ENCODE measurements at places on chromosomes 16 and 17.

DNA sequence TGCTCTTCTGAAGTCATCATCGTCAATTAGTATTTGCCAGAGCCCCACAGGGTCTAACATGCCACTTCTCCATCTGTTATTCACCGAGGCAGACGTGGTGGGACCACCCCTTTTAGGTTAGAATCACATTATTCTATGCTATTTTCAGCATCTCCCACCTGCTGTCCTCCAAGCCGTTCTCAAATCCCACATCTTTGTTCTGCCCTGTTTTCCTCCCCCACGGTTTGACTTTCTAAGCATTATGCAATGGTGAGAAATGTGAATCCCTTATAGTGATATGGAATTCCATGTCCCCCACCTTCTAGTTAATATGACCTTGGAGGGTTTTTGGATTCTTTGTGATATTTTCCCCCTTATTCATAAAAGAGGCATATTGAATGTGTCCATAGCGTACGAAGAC is 634.1 kb upstream of the RBFOX1 start:
- no peak for DNase-seq

DNA sequence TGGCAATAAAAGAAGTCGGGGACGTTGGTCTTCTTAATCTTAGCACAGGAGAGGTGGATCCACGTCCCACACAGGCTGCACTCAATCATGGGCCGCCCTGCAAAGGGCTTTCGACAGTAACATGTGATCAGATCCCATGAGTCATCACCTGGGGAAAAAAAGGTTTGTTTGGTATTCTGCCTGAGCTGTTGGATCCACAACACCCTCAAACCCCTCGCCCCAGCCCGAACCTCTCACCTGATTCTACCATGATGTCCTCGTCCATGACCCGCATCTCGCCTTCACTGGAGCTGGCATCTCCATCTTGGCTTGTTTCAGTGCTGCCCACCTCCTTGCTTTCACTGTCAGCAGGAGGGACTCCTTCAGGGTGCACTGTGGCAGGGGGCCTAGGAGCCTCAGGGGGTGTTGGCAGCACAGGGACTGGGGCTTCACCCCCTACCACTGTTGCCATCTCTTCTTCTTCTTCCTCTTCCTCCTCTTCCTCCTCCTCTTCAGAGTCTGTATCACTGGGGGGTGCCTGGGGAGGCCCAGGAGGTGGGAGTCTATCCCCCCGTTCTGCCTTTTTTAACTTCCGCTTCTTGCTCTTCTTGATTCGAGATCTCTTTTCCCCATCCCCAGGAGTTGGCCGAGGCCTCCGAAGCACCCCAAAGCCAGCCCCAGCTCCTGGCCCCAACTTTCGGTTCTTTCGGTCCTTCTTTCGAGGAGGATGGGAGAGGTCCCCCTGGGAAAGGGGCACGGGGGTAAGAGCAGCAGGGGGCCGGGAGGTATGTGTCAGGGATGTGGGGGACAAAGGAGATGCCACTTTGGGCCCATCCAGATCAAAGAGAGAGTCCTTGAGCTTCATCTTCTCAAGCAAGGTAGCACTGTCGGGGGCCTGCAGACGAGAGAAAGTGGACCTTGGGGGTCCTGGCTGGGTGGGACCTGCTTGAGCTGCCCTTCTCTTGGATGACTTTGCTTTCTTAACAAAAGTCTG is 1.7 kb upstream of the DVL2 start:
- DNase-seq, result no peak

DNA sequence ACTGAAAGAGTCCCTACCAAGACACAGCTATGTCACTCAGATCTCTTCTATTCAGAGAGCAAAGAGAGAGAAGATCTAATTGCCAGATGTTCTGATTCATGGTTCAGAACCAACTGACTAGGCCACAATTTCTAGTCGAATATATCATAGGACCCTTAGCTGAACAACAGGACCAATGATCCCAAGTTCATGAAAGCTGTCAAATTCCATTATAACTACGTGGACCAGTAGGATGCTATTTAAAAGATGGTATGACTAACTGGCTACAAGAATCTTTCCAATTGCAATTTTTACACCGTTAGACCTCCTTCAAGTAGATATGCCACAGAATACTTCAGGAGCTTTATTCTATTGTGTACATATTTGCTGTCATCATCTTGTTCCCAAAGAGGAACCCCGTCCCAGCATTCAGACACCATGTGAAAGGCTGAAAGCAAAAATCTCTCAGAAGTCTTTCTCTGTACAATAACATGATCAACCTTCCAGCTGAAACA is 26.0 kb downstream of the DCUN1D3 start:
- no peak for DNase-seq

DNA sequence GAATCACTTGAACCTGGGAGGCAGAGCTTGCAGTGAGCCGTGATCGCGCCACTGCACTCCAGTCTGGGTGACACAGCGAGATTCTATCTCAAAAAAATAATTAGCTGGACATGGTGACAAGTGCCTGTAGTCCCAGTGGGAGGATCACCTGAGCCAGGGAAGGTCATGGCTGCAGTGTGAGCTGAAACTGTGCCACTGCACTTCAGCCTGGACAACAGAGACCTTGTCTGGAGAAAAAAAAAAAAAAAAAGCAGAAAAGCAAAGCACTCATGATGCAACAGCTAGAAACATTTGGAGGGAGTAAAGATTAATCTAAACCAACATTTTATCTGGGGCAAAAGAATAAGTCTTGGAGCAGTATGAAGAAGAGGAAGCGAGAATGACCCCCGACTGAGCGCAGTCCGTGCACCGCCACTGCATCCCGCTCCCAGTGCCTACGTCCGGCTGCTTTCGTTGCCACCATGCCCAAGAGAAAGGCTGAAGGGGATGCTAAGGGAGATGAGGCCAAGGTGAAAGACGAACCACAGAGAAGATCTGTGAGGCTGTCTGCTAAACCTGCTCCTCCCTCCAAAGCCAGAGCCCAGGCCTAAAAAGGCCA is 8.2 kb downstream of the PRPSAP1 start:
- DNase-seq, result no peak

DNA sequence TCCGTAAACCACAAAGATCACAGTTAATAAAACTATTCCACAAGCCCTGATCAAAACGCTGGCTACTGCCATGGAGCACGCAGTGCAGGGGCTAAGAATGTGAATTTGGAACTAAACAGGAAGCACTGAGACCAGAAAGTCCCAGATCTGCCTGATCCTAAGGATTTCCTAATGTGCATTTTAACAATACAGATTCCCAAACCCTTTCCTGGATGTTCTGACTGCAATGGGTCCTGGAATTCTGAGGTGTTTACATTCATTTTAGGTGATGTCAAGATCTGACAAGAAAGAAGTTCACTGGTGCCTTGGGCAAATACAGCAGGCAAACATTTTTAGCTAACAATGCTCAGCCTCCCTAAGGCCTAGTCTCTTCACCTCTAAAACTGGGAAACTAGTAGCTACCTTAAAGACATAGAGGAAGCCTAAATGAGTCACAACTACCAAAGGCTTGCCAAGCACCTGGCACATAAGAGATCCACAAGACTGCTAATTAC is 10.3 kb downstream of the NSMCE1 start:
- DNase-seq, result no peak

DNA sequence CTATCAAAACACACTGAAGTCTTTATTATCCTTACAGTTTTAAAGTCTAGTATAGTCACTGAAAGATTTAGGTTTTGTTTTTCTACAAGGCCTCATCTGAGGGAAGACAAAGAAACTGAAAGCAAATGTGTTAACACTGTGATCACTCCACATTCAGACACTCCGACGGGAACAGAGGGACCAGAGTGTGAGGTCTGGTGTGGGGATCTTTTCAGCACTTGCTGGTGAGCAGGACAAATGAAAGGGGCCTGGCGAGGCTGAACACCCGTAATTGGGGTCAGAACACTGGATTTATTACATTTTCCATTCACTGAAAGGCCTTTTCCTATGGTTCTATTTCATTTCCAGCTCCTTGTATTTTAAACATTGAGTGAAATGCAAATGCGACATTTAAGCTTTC is 910.5 kb downstream of the CDH11 start:
- no peak for DNase-seq

GRCh38 chr17:53894591-53894990 is 71.9 kb downstream of the KIF2B start:
- no peak for DNase-seq

DNA sequence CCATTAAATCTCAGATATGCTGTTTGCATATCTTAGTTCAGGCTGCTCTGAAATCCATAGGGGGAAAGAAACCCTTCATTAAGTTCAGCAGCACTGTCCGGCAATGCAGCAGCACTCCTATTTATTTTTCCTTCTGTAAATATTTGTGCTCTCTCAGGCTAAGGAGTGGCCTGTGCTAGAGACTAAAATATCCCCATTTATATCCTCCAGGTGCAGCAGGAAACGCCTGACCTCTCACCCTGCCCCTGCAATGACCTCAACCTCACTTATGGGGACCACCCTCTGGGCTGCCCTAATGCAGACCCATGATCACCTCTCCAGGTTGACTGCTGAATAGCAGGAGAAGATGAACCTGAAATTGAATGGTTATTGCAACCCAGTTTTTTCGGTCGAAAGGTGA is 165.0 kb upstream of the ELAC2 start:
- no peak for DNase-seq

GRCh38 chr17:83204230-83204725 is 124.9 kb downstream of the METRNL start:
- no peak for DNase-seq

DNA sequence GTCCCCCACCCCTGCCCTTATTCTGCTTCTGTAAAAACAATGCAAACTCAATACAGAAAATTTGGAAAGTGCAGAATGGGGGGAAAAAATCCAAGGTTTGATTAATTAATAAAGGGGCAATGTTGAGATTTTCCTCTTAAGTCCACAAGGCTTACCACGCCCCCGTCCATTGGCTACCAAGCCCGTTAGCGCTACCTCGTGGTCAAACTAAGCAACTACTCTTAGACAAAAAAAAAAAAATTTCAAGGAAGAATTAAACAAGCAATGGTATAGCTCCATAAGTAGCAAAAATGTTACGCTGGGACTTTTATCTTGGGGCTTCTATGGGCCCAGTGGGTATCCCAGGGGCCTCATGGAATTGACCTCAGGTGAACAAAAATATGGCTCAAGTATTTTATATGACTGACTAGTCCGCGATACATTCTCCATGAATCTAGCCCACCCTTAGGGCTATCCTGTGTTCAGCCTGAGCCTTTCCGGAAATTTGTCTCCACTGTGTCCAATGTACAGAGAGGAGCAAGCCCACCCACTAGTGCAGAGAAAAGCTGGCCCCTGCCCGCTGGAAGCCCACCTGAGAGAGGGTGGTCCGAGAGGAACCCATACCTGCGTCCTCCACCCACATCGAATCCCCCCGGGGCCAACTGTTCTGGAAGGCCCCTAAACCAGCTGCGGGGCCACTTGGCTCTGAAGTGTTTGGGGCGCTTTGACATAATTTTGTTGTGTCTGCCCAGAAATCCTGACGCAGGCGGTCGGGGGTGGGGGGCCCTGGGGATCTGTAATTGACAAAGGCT is 19.1 kb upstream of the TEX2 start:
- DNase-seq, result no peak

GRCh38 chr16:81810894-81811538 is 31.9 kb downstream of the PLCG2 start:
- DNase-seq, result no peak

- DNase-seq, result no peak
Observed at GRCh38 chr17:18910881-18911280, 41.1 kb upstream of the SLC5A10 start.

- no peak for DNase-seq
Observed at GRCh38 chr16:56607675-56608042, 725 bp upstream of the MT2A start.

DNA sequence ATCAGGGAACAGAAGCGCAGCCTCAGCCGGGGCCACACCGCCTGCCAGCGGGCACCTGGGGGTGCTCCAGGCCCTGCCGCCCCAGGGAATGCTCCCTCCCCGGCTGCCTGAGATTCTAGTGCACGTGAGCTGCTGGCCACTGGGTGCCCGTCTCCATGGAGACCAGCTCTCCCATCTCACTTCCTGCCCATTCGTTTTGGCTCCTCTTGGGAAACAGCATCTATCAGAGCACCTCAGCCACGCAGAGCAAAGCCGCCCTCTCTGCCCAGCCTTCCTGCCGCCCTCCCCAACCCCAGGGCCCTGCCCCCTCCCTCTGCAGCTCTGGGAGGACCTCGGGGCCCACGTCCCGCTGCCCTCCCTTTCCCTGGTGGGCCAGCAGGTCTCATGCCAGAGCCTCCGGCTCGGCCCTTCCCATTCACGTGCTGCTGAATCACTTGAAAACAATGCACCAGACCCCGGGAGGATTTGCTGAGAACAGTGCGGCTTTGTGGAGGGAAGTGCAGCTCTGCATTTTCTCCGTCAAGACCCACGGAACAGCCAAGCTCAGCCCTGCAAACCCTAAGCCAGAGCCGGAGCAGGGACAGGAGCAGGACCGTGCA is 19.4 kb downstream of the CEP295NL start:
- no peak for DNase-seq

- no peak for DNase-seq
Observed at GRCh38 chr16:68776821-68777485, 39.9 kb downstream of the CDH1 start.

- no peak for DNase-seq
Observed at GRCh38 chr17:57102122-57102521, 17.1 kb downstream of the AKAP1 start.

- no peak for DNase-seq
Observed at GRCh38 chr17:81230043-81230820, 7.5 kb upstream of the CEP131 start.

DNA sequence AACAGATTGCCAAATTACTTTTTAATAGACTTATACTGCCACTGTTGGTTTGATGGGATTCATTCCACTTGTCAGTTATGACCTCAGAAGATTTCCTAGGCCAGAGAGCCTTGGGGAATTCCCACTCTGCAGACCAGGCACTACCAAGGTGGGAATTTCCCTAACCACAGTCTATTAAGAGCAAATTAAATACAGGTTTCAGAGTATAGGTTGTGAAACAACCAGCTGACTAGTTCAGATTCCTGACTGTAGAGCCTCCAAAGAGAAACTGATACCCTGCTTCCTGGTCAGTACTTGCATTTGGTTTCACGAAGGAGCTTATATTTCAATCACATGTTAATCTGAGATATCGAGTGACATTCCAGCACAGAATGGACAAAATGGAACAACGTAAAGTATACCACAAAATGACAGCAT is 186.5 kb downstream of the STX8 start:
- no peak for DNase-seq

GRCh38 chr17:9472541-9472940 is 103.1 kb downstream of the STX8 start:
- DNase-seq, result no peak

GRCh38 chr16:52070341-52071057 is 476.4 kb downstream of the TOX3 start:
- DNase-seq, result no peak

GRCh38 chr17:79108232-79108850 is 33.7 kb downstream of the ENGASE start:
- DNase-seq, result no peak

- DNase-seq, result no peak
Observed at GRCh38 chr17:29349409-29349808, 40.8 kb upstream of the TAOK1 start.

Data from activated CD4-positive, CD25-positive, alpha-beta regulatory T cell treated with anti-CD3 and anti-CD28 coated beads, Interleukin-2, amount 50 U/mL, for 16 hours (primary cell).